NCI-H1092 treated with DMSO at 0.1 percent for 48 hours (cell line): ENCODE measurements at places on chromosomes 4 and X.

GRCh38 chr4:4880492-4880891, 21.0 kb downstream of the MSX1 start:
- no peak for DNase-seq

- no peak for DNase-seq
Measured at GRCh38 chrX:41759817-41760216, 35.8 kb downstream of the GPR82 start.

DNA sequence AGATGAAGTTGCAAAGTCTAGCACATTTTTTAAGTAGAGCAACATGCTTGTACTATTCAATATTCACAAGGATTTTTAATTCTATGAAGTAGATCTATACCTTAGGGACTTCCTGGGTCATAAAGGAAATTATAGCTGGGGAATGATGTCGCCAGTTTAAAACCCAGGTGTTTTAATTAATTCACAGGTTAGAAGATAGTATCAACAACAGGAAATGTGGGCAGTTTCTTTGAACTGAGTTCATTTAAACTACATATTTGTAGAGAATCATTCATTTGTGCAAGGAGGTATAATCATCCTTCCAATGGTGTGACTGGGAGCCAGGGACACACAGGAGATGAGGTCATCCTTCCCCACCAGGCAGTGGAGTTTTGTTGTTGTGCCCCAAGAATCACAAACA, 181.3 kb upstream of the KLF3 start:
- no peak for DNase-seq

DNA sequence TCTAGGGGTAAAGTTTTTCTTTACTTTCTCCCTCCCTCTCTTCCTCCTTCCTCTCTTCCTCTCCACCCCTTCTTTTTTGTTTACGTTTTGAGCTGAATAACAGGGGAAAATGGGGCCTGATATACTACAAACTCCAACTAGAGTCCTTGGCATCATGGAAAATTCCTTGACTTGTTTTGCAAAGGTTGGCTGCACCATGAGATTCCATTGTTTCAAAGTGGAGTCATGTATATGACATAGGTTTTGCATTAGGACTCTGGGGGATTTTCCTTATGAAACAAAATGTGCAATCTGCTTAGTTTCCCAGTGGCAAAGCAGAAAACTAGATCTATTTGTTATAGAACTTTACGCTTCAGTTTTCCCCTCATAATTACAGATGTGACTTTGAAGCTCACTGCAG, 233.5 kb upstream of the PGRMC2 start:
- DNase-seq = no peak

DNA sequence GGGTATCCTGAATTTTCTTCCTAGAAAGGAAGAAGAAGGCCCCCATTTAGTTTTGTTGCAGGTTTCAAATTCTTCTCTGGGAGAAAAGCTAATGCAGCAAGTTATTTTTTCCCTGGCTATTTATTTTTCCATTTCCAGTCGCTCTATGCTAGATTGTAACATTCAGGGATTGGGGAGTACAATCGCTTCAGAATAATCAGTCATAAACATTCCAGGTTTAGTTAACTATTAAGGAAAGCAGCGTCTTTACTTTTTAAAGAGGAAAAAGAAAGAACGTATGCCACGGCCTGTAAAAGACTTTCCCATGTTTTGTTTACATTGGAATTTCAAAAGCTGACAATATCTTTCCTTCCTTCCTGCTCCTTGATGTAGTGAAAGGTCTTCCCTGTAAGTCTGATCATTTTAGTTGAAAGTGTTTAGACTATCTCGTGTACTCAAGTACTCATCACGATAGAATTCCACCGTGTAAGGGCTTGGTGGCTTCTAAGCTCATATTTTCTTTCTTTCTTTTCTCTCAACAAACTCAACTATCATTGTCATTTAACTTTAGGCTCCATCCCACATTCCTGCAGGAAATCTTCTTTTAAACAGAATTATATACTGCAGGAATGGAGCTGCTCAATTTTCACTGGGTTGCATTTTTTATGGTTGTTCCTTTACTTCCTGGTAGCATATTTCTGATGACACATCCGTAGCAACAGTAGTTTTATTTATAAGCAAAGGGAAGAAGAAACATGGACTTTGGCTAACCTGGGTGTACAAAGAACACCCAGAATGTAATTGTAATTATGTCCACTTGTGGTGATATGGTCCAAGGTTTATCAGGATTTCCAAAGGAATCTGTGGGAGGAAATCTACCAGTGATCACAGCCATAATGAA, 213.1 kb upstream of the FAT1 start:
- DNase-seq = no peak

GRCh38 chr4:143369552-143369951, 32.9 kb downstream of the GAB1 start:
- no peak for DNase-seq

DNA sequence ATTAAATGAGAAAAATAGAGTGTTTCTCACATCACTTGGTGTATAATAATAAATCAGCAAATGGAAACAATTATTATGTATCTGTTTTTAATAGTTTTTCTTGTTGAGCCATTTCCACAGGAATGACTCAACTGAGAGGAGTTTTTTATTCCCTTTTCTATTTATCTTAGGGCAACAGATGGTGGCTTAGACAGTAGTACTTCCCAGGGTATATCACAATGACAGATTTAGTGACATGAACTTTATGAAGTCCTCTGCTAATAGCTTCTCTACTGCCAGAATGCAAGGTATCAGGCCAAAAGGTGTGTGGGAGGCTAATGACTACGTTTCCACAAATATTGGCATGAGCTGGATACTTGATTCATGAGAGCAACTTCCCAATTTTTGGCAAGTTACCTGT, 126.7 kb downstream of the HTR2C start:
- DNase-seq = no peak

- DNase-seq = no peak
Measured at GRCh38 chr4:16140231-16140878, 56.5 kb upstream of the PROM1 start.

GRCh38 chr4:74559853-74560252, 114.9 kb downstream of the AREG start:
- no peak for DNase-seq

DNA sequence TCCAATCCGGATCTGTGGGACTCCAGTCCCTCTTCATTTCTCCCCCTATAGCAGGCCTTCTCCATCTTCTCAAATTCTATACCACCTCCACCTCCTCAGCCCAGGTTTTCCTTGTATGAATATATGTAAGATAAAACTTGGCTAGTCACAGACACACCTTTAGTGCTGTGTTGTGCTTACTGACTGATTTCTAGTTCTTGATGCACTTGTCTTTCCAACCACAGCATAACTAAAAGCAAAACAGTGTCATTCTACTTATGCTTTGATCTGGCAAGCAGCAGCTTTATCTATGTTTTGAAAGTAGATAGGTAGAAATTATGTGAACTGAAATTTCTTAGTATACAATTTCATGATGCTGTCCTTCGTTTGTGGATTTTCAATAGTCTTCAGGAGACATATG, 47.5 kb downstream of the CCNI start:
- DNase-seq = no peak

DNA sequence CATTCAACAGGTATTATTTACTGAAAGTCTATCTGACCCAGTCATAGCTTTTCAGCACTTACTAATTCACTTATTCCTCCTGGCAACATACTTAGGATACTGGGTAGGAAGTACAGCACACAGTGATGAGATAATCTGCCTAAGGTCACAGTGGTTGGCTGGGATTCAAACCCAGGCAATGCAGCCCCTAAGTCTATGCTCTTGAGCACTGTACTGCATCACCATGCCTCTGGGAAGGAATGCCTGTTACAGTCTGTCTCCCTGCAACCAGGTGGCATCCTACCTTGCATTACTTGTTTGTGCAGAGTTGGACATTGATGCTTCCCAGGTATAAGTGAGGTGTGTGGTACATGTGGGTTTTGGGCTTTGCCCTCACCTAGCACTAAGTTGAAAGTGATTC, 21.5 kb upstream of the LRAT start:
- no peak for DNase-seq

DNA sequence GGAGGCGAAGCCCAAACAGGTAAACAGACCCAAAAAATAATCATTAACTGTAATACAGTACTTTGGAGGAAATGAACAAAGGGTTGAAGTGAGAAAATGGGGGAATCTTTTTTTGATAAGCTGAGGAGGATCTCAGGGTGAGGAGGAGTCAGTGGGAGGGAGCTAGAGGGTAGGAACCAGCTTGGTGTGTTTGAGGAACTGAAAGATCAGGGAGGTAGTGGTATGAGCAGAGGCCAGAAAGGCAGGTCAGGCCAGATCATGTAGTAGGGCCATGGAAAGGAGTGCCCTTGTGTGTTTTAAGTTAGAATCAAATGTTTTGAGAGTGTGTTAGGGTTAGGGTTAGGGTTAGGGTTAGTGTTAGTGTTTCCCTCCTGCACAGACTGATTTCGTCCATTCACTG, 48.8 kb downstream of the PPP2R2C start:
- DNase-seq = no peak

DNA sequence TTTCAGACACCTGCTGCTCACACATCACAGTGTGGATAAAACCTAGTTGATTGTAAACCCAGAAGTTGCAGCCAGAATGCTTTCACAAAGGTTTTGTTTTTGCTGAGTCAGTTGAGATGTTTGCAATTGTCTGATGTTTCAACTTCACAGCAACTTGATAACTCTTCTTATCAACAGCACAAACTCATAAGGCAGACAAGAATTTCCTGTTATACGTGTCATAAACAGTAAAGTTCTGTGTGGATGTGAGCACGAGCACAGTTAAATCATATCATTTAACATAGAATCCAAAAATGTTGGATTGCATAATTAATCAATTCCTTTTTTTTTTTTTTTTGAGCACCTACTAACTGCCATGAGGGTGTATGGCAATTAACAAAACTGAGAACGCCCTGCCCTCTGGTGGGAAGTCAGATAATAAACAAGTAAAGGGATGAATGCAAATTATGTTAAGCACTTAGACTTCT, 512.2 kb downstream of the PDHA2 start:
- DNase-seq = peak; percentile 22

GRCh38 chr4:158850800-158851644, 82.2 kb downstream of the FNIP2 start:
- DNase-seq = no peak

DNA sequence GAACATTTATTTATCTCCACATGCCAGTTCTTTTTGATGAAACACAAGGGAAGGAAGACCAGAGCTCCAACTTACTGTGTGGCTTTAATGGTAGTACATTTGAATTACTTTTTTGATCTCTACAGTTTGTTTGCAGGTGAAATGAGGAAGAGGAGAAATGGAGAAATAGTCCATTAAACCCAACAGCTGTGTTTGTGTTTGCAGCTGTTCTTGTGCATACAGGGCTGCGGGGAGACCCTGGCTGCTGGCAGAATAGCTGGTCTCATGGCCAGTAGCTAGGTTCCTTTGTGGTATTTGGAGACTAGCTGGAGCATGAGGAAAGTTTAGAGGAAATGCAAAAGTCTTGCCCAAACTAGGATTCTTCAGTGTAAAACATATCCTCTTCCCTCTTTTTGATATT, 374.8 kb downstream of the GPAT3 start:
- no peak for DNase-seq

- DNase-seq = peak; percentile 65
Measured at GRCh38 chrX:11480626-11481025, 185.1 kb downstream of the ARHGAP6 start.

DNA sequence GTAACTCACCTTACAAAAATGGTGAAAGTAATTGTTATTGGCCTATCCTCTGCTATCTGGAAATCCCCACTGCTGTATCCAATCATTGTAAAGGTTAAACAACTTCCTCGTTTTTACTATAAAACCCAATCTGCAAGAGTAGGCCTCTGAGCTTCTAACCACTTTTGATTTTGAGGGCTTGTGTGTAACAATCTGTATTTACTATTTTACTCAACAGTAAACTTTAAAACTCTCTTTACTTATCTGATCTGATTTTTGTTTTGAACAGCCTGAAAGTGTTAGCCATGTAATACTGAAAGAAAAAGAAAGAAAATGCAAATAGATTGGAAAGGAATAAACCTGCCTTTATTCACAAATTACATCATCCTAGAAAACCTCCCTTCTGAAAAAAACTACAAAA, 63.1 kb downstream of the SLC10A7 start:
- no peak for DNase-seq

- no peak for DNase-seq
Measured at GRCh38 chr4:171588764-171589163, 224.4 kb upstream of the GALNTL6 start.

DNA sequence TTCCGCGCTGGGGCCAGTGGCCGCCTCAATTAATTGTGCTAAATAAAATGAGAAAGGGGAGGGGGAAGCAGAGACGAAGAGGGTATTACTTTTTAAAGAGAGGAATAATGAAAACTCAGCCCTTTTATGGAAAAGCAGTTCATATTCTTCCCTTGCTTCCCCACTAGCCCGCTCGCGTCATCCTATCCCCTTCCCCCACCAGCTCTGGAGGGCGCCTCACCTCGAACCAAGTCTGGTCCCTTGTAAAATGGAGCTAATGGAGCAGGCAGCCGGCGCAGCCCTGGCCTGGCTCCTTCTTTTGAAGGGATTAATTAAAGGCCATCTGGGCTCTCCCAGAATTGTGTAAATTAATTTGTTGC, 511 bp upstream of the NKX6-1 start:
- no peak for DNase-seq

- no peak for DNase-seq
Measured at GRCh38 chr4:160403081-160403480, 1300.2 kb downstream of the RAPGEF2 start.

GRCh38 chrX:21972046-21972445, 31.5 kb downstream of the SMS start:
- no peak for DNase-seq
